Naive thymus-derived CD8-positive, alpha-beta T cell (primary cell): ENCODE measurements at places on chromosomes 12 and 14. TPM values are rescaled to one million over a fixed set of nuclear protein-coding genes. Genes with fewer than 3 reads are reported as not detected.

DDN gene
- total RNA-seq, result 0.18 TPM

RPS6KL1 gene
- total RNA-seq, result 3.8 TPM

DNA sequence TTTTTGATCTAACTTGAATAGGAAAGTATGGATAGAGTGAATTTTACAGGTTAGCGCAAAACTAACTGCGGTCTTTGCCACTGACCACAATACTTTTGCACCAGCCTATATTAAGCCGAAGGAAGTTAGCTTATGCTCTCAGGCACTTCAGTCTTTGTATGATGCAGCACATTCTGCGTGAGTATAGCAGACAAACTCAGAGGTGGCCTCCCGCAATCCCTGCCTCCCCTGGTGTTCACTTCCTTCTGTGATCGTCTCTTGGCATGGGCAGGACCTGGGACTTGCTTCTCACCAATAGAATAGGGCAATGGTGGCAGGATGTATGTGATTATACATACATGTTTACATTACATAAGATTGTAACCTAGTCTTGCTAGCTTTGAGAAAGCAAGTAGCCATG, 10.3 kb upstream of the SLC6A13 start:
- no peak overlapping the region for H3K27ac ChIP-seq
- H3K36me3 ChIP-seq, result no peaks in the 10 kb centered on the region
- no peaks in the 10 kb centered on the region for H3K27me3 ChIP-seq
- H3K4me3 ChIP-seq, result no peak overlapping the region
- DNase-seq, result no peak
- H3K4me1 ChIP-seq, result no peaks in the 10 kb centered on the region

GRCh38 chr14:48944809-48945208, 641.4 kb downstream of the RPS29 start:
- no peaks in the 10 kb centered on the region for H3K27me3 ChIP-seq
- DNase-seq, result no peak
- H3K4me1 ChIP-seq, result no peaks in the 10 kb centered on the region
- H3K4me3 ChIP-seq, result no peak overlapping the region
- no peaks in the 10 kb centered on the region for H3K36me3 ChIP-seq
